ENCODE measurements at places on chromosomes 3 and 15.

DNA sequence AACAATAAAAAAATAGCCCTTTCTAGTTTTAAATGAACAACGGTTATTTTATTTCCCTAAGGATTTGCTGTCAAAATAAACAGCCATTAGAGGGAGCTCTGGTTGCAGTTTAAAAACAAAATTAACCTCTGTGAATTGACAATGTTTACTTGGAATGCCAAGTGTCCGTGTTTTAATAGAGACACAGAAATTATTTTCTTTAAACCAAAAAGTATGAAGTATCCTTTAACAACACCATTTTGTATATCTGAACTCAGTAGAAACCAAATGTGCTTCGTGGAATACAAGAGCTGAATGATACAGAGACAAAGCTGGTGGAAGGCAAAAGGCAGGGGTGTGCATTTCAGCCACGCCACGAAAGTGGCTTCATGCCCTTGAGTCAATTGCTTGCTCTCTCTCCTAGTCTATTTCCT lies 74.4 kb downstream of the MOBP start:
- DNase-seq = peak; percentile 68

- no peak for DNase-seq
These were observed 17.9 kb downstream of the C2CD4B start for GRCh38 chr15:62147149-62147548.

DNA sequence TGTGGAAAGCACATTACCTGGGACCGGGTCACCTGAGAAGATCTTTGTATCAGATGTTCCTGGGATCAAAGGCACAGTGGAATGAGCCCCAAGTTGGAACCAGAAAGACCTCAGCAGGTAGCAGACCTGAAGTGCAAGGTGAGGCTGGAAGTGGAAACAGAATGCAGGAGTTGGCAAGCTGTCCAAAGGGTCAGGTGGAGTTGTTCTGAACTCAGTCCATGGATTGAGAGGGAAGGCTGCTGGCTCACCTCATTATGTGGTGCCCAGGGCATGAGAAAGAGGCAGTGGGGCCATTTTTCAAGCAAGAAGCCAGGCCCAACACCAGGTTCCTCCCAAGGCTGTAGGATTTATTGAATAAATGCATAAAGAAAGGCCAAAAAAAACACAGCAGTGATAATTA lies 49.3 kb downstream of the TMEM266 start:
- DNase-seq = no peak

DNA sequence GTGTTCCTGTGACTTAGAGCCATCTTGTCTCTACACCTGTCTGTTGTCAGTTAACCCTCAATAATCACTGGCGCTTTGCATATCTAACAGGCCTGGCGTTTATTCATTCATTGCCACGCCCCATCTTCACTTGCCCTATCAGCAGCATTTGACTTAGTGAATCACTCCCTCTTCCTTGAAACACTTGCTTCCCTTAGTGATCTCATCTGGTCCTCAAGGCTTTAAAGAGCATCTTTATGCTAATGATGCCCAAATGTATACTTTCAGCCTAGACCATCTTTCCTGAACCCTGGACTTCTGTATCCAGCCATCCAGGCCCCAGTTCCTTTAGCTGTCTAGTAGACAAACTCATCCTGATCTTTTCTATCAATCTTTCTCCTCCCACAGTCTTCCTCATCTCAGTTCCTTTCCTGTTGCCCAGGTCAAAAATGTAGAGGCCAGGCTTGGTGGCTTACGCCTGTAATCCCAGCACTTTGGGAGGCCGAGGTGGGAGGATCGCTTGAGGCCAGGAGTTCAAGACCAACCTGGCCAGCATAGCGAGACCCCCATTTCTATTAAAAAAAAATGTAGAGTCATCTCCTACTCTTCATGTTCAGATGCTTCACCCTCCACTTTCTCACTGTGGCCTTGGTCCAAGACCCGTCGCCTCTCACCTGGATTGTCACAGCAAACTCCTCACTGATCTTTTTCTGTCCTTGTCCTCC lies 1.4 kb upstream of the IGDCC4 start:
- DNase-seq = no peak

GRCh38 chr15:99385865-99386264 lies 134.6 kb downstream of the LRRC28 start:
- no peak for DNase-seq

GRCh38 chr3:44100298-44100695 lies 141.4 kb upstream of the TOPAZ1 start:
- no peak for DNase-seq

GRCh38 chr3:36600404-36600803 lies 163.9 kb downstream of the DCLK3 start:
- DNase-seq = no peak

DNA sequence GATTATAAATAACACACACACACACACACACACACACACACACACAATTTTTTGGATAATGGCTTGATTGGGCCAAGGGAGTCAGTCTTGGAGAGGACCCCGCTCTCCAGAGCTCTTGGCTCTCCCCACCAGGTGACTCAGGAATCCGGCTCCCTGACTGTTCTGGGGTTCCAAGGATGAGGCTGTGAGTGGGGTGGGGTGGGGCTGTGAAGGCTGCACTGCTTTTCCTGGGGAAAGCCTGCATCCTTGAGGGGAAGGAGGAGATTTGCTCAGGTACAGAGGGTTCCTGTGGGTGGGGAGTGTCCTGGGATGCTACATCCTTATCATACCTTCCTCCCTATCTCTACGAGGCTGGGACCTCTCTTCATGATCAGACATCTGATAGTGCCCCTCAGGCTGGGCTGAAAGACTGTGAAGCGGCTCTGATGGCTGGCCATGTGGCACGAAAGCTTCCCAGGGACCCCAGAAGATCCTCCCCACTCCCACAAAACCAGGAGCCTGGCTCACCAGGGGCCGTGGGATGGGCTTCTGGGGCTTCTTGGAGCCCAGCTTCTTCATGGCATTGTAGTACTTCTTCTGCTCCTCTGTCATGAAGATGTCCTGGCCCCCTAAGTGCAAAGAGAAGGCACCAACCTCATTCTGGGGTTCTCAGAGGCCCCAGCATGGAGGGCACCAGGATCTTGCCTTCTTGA lies 59.2 kb downstream of the EXOG start:
- no peak for DNase-seq

DNA sequence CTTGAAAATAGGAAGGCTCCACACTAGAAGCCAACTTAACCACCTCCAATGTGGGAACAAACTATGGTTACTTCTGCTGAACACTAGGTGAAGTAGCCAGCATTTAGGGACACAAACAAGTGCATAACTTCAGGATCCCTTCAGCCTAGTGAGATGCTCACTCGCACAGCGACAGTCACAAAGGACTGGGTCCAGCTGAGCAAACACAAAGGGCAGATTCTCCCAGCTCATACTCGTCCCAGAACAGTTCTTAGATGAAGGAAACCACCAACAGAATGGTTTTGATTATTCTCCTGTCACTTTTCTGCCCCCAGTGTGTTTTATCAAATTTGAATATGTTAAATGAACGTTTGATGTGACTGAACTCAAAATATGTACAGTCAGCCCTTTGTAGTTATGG lies 201.6 kb downstream of the KCNAB1 start:
- peak; percentile 57 for DNase-seq

GRCh38 chr3:81753416-81754027 lies 7.9 kb downstream of the GBE1 start:
- DNase-seq = no peak

DNA sequence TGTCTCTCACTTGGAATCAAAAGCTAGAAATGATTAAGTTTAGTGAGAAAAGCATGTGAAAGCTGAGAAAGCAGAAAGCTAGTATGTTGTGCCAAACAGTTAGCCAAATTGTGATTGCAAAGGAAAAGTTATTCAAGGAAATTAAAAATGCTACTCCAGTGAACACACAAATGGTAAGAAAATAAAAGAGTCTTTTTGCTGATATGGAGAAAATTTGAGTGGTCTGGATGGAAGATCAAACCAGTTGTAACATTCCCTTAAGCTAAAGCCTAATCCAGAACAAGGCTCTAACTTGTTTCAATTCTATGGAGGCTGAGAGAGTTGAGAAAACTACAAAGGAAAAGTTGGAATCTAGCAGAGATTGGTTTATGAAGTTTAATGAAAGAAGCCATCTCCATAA lies 11.8 kb downstream of the ADGRG7 start:
- no peak for DNase-seq

- no peak for DNase-seq
These were observed 68.2 kb upstream of the ADAMTSL3 start for GRCh38 chr15:83585601-83586335.

DNA sequence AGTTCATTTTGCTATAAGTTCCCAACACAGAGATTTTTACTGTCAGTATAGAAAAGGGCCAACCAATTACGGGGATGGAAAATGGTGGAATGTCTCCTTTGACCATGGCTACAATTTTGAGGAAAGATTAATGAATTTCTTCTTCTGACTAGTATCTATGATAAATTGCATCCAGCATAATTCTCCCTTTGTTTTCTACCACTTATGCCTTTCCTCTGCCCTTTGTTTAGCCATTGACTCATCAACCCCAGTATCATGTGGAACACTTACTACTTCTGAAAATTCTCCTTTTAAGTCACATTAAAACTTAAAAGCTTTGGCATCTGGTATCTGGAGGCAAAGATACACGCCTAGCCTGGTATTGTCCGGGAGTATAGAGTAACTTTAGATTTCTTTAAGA lies 92.9 kb upstream of the CADPS start:
- DNase-seq = no peak

DNA sequence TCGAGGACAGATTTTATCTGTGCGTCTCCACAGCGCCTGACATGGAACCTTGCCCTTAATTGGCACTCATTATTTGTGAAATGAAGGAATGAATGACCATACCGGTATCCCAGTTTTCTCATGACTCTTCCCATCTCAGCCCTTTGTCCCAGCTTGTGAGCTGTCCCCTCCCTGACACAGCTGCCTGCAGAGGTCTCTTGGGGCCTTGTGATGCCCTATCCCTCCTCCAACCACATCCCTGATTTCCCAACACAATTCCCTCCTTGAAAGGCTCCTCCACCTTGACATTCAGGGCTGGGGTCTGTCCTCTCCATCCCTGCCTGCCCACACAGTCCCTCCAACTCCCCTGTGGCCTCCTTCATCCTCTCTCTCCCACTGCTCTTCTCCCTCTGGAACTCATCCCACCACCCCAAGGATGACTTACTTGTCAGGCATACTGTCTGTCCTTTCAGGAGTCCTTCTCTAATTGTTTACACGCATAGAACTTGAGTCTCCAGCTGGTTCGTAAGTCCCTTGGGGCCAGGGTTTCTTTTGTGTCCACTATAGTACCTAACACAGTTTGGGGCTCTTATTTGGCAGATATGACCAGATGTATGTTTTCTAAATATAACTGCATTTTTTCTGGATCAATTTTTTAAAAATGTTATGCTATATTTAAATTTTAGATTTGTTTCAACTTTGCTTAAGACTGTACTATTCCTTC lies 35.6 kb upstream of the FILIP1L start:
- no peak for DNase-seq

DNA sequence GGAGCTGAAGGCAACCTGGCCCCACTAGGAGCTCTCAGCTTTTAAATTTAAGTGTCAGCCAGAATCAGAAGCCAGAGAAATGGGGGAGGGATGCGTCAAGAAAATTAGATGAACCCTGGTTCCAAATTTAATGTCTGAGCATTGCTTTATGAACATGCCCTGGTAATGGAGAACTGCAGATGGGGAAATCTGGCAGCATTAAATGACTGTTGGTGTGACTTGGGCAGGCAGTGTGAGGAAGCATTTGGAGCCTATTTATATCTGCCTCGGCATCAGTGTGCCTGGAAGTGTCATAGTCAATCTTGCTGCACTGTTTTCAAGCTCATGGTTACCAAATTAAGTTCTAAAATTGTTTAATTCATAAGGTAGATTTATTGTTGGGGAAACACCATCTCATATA lies 29.0 kb downstream of the NME9 start:
- DNase-seq = no peak

GRCh38 chr3:108403198-108403597 lies 106.8 kb downstream of the HHLA2 start:
- DNase-seq = no peak

DNA sequence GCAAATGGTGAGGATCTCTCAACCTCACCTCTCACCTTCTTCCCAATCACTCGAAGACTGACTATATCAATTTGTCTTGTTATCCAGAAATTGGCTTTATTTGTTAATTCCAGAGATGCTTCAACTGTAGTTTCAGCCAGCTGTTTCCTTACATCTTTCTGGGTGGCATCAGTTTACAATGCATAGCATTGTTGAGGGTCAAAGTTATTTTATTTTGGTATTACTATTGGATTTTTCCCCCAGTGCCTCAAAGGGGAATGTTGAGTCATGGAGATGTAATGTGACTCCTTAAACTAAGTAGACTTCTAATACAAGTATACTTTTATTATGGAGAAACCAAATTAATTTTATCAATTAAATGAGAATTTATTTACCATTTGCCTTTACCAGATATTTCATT lies 351.6 kb downstream of the TIGIT start:
- no peak for DNase-seq

DNA sequence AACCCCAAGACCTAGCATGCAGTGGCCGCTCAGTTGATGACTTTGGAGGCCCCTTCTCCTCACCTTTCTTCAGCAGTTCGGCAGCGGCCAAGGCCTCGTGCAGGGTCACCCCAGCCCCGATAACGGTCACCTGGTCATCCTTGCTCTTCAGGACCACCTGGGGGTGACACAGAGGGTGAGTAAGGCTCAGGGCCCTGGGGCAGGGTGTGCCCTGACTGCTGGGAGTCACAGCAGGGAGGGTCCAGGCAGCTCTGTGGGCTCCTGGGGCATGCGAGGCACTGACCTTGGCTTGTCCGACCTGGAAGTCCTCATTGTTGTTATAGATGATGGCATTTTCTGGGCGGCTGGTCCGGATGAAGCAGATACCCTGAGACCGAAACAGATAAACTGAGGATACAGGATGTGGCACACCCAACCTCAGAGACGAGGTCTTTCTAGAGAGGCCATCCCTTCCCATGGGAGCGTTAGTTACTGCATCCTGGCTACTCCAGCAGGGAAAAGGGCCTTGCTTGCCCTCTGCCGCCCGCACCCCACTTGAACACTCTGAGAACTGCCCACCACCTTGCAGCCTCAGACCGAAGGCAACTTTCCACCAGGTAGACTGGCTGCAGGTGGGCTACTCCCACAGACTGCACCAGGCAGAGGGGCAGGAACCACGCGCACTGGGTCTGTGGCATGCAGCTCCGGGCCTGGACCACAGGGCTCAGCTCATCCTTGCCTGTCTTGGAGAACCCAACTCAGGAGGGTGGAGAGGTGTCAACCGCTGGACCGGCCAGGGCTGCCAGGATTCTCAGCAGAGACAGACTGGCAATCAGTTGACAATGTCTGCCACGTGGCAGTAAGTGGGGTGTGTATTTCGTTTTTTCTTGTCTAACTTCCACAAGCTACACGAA lies 27.6 kb downstream of the TKT start:
- no peak for DNase-seq

DNA sequence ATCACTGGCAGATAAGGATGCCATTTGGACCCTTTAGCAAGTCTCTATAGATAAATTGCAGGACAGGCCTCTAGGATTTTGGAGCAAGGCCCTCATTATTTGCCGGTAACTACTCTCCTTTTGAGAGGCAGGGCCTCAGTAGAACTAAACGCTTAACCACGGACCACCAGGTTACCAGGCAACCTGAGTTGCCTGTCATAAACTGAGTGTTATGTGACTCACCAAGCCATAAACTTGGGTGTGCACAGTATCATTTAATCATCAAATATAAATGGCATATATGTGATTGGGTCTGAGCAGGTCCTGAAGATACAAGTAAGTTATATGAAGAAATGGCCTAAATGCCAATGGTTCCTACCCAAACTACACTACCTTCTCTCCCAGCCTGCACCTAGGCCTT lies 93.2 kb downstream of the BCHE start:
- no peak for DNase-seq

Measured in midbrain (tissue), 1 donor.